ENCODE measurements at places on chromosomes 7 and 10. TPM values are rescaled to one million over a fixed set of nuclear protein-coding genes. Genes with fewer than 3 reads are reported as not detected.

Gene SLC25A40
- total RNA-seq = 30.7 TPM

Gene CXCL12
- 0.30 TPM for total RNA-seq

Gene COG5
- 34.1 TPM for total RNA-seq

Gene UPK3BL2
- total RNA-seq = 4.3 TPM

DNA sequence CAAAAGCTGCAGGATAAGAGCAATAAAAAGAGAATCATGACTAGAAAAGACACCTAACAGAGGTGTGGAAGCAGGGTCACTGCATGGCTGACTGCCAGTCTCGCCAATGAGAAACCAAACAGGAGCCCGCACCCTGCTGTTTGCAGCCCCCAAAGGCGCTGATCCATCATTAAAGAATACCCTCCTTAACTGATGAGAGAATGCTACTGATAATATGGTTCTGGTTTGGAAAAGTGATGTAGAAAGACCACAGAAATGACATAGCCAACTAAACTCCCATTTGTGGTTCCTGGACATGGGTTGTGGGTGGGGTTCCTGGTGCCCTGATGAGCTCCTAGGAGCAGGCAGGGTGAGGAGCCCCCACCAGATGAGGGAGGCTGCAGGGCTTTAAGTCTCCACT lies 207.4 kb downstream of the TNS3 start:
- DNase-seq = no peak

GRCh38 chr7:127287133-127287532 lies 34.4 kb upstream of the GRM8 start:
- no peak for DNase-seq

DNA sequence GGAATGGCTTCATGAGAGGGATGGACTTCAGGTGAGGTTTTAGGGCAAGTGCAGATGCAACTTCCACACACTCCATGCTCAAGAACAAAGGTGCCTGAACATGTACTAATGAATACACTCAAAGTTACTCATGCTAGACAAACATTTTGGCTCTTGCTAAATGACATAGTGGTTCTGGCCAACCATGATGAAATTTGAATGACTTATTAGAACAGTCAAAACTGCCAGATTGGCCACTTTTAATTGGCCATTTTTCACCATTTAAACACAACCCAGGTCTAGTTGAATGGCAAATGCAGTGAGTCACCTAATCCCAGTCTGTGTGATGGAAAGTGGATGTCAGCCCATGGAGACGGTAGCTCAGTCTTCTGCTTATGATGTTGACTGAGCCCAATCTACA lies 4.9 kb upstream of the PTPRN2 start:
- DNase-seq = no peak

GRCh38 chr10:31762316-31762715 lies 166.3 kb downstream of the ARHGAP12 start:
- DNase-seq = no peak
